ENCODE measurements at places on chromosomes 3 and 15.

DNA sequence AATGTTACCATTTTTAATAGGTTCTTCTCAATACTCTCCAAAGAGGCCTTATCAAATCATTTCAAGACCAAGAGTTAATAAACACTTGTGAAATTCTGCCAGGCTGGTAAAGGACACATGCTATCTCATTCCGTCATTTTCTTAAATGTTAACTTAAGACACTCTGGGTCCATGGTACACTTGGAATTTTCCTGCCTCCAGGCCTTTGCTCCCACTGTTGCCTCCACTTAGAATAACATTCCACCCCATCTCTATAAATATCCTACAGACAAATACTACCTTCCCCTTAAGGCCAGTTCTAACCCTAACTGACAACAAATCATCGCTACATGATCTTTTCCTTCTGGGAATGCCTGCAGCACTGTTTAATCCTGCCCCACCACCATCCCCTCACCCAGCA lies 24.1 kb downstream of the MAGI1 start:
- no peak for DNase-seq

- no peak for DNase-seq
These were observed 23.4 kb downstream of the BMF start for GRCh38 chr15:40085266-40085665.

GRCh38 chr3:26058901-26059321 lies 269.0 kb downstream of the OXSM start:
- DNase-seq, result no peak

DNA sequence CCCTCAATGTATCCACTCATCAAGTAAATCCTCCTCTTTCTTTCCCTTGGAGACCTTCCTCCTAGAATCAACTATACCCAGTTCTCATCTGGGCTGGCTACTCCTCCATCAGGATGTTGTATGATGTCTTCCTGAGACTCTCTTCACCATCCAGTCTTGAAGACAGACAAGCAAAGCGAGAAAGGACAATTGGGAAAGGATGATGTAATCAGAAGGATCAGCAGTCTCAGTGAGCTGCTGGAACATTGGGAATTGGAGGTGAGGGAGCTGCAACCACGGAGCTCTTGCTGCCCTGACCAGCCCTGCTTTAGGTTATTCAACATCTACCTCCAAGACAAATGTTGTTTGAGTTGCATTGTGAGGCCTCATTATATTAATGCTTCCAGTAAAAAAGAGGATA lies 48.0 kb upstream of the UBP1 start:
- no peak for DNase-seq

DNA sequence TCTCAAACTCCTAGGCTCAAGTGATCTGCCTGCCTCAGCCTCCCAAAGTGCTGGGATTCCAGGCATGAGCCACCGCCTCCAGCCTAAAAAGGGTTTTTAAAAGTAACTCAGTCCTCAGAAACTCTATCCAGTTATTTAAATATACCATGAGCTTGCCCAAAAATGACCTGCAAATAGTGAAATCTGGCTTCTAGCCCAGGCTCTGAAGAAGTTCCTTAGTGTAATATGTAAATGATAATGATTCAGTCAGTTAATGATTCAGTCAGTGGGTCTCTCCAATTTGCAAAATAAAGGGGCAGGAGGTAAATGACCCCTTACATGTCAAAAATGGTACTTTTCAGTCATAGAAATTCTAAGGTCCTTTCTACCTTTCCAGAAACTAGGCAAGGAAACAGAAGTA lies 28.8 kb downstream of the LRRC2 start:
- no peak for DNase-seq

DNA sequence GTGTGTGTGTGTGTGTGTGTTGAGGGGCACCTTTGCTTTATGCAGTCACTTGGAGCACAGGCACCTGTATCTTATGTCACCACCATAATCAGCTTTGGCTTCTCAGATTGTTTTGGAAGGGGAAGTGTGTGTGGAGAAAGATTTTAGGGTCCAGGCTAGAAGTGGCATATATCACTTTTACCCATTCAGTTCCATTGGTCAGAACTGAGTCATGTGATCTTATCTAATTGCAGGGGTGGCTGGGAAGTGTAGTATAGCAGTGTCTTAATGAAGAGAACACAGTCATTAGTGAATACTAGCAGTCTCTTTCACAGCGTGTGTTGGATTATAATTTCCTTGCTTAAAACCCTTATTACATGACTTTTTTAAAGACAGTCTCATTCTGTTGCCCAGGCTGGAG lies 20.6 kb downstream of the NCK1 start:
- no peak for DNase-seq

GRCh38 chr15:94441760-94442159 lies 210.4 kb downstream of the MCTP2 start:
- DNase-seq, result no peak

Data from right renal cortex interstitium (tissue), 3 donors.